ENCODE measurements at places on chromosomes 4 and X. TPM values are rescaled to one million over a fixed set of nuclear protein-coding genes. Genes with fewer than 3 reads are reported as not detected.

DNA sequence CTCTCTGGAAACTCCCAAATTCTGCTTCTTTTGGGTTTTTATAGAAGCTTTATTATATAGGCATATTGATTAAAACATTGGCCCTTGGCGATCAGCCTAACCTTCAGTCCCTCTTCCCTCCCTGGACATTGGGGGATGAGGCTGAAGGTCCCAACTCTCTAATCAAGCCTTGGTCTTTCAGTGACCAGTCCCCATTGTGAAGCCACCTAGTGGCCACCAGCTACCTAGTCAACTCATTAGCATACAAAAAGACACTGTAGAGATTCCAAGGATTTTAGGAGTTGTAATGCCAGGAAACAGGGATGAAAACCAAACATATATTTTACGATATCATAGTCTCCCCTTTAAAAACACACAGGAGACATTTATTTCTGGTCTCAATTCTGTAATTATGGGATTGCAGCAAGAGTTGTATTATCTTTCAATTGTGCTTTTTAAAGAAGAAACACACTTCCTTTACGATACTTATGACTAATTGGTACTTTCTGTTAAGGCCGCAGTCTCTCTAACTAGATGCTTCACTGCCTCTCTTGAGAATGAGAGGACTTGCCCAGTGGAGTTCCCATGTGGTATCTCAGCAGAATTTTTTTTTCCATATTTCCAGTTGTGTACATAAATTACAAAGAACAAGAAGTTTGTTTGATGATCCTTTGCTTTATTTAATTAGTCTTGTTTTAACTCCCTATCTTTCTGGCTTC, 58.2 kb downstream of the WDR17 start:
- DNase-seq: peak; percentile 28

- DNase-seq: no peak
Measured at GRCh38 chr4:13953083-13953482, 325.6 kb upstream of the BOD1L1 start.

- DNase-seq: no peak
Measured at GRCh38 chrX:132592880-132593279, 104.0 kb upstream of the MBNL3 start.

- no peak for DNase-seq
Measured at GRCh38 chr4:145498430-145498829, 16.8 kb downstream of the SMAD1 start.

DNA sequence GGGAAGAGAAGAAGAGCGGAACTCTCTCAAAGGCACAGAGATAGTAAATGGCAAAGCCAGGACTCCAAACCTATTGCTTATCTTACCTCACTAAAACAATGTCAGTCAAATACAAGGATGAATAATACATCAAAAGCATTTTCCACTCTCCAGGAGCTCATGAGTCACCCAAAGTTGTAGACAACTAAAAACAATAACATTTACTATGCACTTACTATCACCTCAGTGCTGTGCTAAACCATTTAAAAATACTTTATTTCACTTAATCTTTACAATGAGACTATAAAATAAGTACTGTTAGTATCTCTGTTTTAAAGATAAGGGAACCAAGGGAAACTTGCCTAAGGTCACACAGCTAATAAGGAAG, 163.2 kb upstream of the SPANXC start:
- DNase-seq: peak; percentile 52

- DNase-seq: no peak
Measured at GRCh38 chr4:120080533-120080932, 13.9 kb upstream of the MAD2L1 start.

GRCh38 chr4:156036496-156036895, 82.8 kb upstream of the CTSO start:
- no peak for DNase-seq

GRCh38 chr4:151690164-151690870, 70.5 kb downstream of the GATB start:
- no peak for DNase-seq

Gene ADGRG4
- not detected for total RNA-seq

DNA sequence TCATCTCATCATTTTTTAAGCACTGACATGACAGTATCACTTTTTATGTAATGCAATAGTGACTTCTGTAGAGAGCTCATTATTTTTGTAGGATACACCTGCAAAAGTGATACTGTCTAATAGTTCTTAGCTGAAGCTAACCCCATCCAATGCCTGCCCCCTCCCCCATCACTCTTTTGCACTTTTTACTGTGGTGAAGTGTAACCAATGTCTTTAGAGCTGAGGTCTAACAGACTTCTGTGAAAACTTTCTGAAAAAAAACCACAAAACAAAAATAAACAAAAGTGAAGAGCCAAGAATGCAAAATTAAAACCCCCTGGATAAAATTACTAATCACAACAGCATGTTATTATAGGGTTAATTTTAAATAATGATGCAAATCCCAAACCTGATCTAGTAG, 301.1 kb downstream of the ANK2 start:
- no peak for DNase-seq

- DNase-seq: peak; percentile 17
Measured at GRCh38 chrX:47143894-47144625, 442 bp downstream of the NDUFB11 start.

DNA sequence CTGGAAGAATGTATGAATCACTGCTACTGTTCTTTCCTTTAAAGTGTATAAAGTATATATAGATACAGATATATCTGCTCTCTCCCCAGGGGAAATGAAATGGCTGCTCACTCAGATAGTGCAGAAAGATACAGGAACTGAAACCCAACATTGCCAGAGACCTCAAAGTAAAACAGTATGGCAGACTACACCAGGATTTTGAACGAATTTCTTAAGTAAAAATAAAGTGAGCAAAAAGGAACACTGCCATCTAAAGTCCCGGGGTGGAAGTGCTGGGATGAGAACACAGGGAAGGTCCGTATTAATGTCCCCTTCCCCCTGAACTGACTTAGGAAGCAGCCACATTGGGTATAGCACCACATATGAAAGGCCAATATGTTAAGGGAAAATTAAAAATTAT, 93.4 kb downstream of the TMA16 start:
- peak; percentile 6 for DNase-seq

Gene AMTN
- 29.6 TPM for total RNA-seq
